Endothelial cell (in vitro differentiated cells): ENCODE measurements at places on chromosomes 2 and 18.

GRCh38 chr2:110983133-110983532, 137.6 kb upstream of the BCL2L11 start:
- DNase-seq = no peak

GRCh38 chr2:9979977-9980376, 28.5 kb downstream of the GRHL1 start:
- DNase-seq = no peak

DNA sequence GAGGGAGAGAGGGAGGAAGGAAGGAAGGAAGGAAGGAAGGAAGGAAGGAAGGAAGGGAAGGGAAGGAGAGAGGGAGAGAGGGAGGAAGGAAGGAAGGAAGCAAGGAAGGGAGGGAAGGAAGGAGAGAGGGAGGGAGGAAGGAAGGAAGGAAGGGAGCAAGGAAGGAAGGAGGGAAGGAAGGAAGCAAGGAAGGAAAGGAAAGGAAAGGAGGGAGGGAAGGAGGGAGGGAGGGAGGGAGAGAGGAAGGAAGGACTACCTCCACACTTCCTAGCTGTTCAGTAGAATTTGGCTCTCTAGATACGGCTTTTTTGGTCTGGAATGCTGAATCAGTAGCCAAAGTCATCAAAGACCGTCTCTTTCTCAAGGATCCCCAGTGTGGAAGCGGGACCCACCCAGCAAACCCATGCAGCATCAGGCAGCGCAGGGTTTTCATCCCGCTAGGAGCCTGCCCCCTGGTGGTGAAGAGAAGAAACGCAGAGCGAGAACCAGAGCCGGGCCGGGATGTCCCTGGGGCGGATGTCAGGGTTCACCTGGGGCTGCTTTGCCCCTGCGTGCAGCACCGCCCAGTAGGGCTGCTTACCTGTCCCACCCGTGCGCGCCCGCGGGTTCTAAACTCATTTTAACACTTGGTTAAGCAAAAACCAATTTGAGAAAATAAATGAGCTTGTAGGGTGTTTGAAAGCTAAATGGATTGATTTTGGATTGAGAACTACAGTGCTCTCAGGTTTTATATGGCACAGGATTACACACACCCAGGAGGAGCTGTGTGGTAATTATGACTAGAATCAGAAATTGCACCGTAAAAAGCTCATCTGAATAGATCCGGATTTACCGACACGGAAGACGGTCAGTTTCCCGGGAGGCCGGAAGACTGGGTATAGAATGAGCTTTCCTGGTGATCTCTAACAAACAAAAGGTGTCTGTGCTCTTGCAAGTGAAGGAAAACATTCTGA, 48.1 kb upstream of the ARL4C start:
- DNase-seq = peak; percentile 67

- no peak for DNase-seq
These were observed 136.0 kb upstream of the ITGB6 start for GRCh38 chr2:160336105-160336504.

DNA sequence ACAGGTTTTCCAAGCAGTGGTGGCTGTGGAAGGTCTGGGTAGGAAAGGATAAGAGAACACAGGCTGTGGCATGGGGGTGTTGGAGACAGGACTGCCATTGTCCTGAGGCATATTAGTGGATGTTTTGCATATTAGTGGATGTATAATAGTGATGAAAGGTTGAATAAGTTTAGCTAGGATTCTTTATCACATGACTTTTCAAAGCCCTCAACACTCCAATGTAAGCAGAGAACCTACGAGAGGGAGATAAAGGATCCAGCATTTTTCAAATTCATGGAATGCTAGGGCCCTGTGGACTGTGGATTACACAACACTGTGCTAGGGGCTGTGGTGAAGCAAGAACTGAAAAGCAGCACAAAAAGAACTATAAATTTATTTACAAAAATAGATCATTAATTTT, 63.2 kb downstream of the POLE4 start:
- no peak for DNase-seq

GRCh38 chr18:10094154-10094553, 180.3 kb downstream of the VAPA start:
- no peak for DNase-seq

- DNase-seq = no peak
These were observed 88.2 kb downstream of the GALNT14 start for GRCh38 chr2:31049916-31050588.

DNA sequence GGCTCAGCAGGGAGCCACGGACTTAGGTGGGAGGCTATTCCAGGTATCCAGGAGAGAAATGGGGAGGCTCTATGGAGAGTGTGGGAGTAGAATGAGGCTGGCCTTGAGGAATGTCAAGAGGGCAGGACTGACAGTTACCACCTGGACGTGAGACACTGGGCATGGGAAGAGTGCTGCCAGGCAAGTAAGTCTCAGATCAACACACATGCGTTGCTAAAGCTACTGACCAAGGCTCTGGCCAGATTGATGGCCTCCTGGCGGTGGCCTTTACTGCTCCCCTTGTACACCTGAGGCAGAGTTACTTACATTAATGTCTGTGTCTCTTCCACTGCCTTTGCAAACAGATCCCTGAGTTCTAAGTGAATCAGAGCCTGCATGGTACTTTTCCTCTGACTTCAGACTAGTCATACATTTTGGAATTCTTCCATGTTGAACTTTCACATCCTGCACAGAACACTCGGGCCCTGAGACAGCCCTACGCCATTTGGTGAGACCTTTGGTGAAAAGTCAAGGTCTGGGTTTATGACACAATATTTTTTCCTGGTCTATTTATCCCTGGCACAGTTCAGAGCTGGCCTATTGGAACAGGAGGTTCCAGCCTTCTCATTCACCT, 398.8 kb upstream of the TRIB2 start:
- DNase-seq = no peak

DNA sequence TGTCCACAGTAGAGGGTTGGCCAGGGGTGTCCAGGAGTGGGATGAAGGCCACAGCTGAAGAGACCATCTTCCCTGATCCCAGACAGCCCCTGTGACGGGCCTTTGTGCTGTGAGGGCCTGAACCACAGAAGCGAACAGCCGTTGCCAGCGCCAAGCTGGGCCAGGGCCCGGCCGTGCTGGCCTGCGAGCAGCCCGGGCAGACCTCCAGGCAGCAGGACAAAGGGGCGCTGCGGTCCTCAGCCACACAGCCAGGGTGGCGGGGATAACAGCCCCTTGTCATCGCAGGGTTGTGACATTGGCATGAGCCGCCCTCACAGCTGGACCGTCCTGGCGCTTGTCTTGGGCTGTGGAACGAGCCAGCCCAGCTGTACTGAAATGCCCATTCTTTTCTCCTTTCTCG, 161.1 kb downstream of the FAM210A start:
- DNase-seq = no peak
